Ovary (tissue), 10 donors: ENCODE measurements at places on chromosomes 3 and 15.

- DNase-seq, result no peak
These were observed 30.1 kb downstream of the ISL2 start for GRCh38 chr15:76366714-76367113.

GRCh38 chr3:57164657-57165573 lies at the start of gene IL17RD:
IL17RD (minus strand) TSS chr3:57165353; CDS start chr3:57165286, 67 bp downstream.
- DNase-seq, result peak; percentile 88

GRCh38 chr3:124266487-124266886 lies 274.6 kb upstream of the ROPN1 start:
- no peak for DNase-seq

- no peak for DNase-seq
These were observed 253.4 kb downstream of the LPP start for GRCh38 chr3:188407158-188407880.

GRCh38 chr15:77944002-77944867 lies 133.3 kb downstream of the TBC1D2B start:
- peak; percentile 83 for DNase-seq
